ENCODE measurements at places on chromosomes 7 and 10. TPM values are rescaled to one million over a fixed set of nuclear protein-coding genes. Genes with fewer than 3 reads are reported as not detected.

The MDFIC gene
- 26.8 TPM for polyA plus RNA-seq

GRCh38 chr10:14039968-14040668 is 290.6 kb downstream of the FRMD4A start:
- DNase-seq: no peak

The CDC14C gene
- polyA plus RNA-seq: not detected

DNA sequence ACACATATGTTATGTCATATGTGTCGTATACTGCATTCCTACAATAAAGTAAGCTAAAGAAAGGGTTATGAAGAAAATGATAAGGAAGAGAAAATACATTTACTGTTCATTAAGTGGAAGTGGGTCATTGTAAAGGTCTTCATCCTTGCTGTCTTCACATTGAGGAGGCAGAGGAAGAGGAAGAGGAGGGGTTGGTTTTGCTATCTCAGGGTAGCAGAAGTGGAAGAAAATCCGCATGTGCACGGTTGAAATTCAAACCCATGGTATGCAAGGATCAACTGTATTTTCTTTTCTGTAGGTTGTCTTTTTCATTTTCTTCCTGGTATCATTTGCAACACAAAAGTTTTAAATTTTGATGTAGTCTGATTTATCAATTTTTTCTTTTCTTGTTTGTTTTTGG is 6.3 kb downstream of the PLEKHA8 start:
- DNase-seq: no peak

- DNase-seq: no peak
Measured at GRCh38 chr7:71710442-71710841, 578.5 kb downstream of the GALNT17 start.

- DNase-seq: no peak
Measured at GRCh38 chr7:118233799-118234198, 9.3 kb downstream of the ANKRD7 start.

The PLEKHA1 gene
- polyA plus RNA-seq: 142 TPM

DNA sequence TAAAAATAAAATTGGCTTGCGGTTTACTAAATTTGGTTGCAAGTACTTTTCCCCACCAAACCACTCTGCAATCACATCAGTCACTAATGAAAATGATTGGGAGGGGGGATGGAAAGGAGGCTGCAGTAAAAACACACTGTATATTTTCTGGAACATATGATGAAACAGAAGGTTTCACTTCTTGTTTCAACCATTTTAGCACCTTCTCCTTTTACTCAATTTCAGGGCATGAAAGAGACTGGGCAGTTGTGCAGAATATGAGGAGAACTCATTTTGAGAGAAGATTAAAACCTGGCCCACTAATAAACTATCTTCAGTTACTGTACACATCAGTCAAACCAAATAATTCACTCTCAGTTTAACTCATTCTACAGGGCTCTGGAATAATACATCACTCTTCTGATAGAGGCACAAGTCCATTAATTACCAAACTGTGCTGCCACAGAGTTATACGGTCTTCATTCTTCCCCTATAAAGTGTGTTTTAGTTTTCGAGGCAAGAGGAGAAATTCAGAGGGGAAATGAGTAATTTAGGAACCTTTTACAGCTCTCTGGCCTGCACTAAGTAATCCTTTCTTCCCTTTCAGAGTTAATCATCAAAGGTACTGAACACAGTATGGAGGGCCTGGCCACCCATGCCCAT is 25.5 kb downstream of the JAZF1 start:
- no peak for DNase-seq

DNA sequence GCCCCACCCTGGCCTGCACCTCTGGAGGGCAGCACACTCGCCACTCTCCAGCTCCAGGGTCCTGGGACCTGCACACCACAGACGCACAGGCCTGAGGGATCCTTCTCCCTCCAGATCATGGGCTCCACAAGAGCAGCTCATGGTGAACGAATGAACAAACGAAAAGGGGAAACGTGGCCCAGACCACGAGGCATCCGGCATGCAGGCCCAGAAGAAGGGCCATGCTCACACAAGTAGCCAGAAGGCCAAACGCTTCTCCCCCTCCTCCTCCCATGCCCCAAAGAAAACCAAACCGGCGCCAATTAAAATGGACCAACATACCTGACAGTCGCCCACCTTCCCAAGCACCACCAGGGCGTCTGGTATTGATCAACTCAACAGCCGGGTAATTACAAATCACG is 30.4 kb downstream of the MAD1L1 start:
- no peak for DNase-seq

GRCh38 chr10:14184841-14185315 is 145.8 kb downstream of the FRMD4A start:
- DNase-seq: peak; percentile 40

The LRRC4 gene
- polyA plus RNA-seq: 0.36 TPM

The GLI3 gene
- 0.63 TPM for polyA plus RNA-seq

The CD36 gene
- polyA plus RNA-seq: 11.4 TPM

GRCh38 chr10:95214369-95214768 is 20.3 kb downstream of the ACSM6 start:
- DNase-seq: no peak

- no peak for DNase-seq
Measured at GRCh38 chr7:156096771-156097538, 284.7 kb upstream of the SHH start.

DNA sequence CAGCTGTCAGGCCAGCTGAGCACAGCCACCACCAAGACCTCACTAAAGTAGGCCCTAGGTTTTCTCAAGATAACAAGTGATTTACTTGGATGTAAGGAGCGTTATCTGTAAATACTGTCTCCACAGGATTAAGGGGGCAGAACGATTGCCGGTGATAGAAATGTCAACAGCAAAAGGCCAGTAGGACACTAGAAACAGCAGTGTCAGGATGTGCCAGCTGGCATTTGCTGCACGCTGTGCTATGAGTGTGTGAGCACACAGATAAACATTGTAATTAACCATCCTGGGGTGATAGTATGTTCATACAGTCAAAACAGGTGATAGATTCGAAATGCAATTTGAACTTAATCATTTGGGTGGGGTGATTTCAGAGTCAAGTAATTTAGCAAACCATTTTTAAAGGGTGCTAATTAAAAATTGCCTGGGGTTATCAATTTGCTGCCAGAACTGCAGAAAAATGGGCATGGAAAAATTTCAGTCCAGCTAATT is 36.3 kb upstream of the NOBOX start:
- DNase-seq: no peak

DNA sequence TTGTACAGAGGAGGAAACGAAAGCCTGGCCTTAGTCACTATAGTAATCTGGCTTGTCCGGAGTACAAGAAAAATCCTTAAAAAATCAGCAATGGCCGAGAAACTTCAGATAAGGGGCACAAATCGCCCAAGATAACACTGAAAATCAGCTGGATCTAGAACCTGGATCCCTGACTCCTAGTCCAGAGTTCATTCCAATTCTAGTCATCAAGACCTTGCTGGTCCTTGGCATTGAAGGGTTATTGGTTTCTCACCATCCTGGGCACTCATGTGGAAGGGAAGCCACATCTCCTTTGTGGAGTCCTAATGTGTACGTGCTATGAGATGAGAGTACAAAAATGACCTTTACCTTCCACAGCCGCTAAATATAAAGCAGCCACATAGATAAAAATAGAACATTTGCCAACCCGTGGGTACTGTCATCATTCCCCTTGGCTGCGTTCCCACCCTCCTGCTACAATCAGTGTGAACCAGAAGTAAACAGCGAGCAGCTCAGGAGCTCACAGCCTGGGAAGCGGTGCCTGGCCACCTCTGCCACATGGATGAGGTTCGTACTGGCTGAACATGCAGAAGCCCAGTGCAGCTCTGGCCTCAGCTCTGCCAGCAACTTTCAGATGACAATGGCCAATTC is 116.0 kb upstream of the PDLIM1 start:
- no peak for DNase-seq

The GALNT17 gene
- polyA plus RNA-seq: not detected

- no peak for DNase-seq
Measured at GRCh38 chr10:12781976-12782375, 219.5 kb downstream of the CCDC3 start.

The OPN4 gene
- polyA plus RNA-seq: not detected

The NCF1 gene
- polyA plus RNA-seq: 2.3 TPM

GRCh38 chr7:35003679-35004303 is 33.5 kb downstream of the DPY19L1 start:
- DNase-seq: no peak

The CALHM2 gene
- 43.3 TPM for polyA plus RNA-seq

- no peak for DNase-seq
Measured at GRCh38 chr10:70461397-70462348, 16.9 kb upstream of the PALD1 start.

The DKK1 gene
- not detected for polyA plus RNA-seq

- DNase-seq: no peak
Measured at GRCh38 chr10:123149568-123150270, 1.8 kb downstream of the HMX2 start.

DNA sequence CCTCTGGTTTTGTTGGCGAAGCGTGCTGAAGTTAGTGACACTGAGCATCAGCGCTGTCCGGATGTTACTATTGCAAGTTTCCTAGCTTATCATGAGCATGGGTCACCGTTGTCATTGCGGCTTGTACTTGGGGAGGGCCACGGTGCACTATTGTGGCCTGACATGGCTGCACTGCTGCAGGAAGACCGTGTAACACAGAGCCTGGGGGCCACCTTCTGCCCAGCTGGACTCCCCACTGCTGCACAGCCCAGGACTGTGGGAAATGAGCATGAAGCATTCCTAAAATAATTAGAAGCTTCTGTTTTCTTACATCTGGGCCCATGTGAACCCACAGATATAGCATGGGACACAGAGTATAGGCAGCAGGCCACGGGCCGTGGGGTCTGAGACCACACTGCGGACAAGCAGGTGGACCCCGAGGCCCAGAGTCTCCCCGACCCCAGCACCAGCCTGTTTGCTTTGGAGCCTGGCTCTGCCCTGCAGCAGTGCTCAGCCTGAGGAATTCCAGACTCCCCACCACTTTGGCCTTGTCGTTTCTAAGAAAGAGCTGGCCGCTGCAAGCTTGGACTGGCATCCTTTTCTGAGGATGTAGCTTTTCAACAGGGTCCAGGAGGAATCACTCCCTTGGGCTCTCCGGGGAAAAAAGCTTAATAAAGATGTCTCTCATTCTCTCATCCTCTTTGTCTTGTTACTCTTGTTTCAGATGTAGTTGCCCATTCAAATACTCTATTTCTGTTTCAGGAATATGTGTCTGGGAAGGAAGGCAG is 179.2 kb downstream of the CCDC3 start:
- no peak for DNase-seq

- DNase-seq: no peak
Measured at GRCh38 chr10:52965509-52965908, 192.9 kb upstream of the MBL2 start.

DNA sequence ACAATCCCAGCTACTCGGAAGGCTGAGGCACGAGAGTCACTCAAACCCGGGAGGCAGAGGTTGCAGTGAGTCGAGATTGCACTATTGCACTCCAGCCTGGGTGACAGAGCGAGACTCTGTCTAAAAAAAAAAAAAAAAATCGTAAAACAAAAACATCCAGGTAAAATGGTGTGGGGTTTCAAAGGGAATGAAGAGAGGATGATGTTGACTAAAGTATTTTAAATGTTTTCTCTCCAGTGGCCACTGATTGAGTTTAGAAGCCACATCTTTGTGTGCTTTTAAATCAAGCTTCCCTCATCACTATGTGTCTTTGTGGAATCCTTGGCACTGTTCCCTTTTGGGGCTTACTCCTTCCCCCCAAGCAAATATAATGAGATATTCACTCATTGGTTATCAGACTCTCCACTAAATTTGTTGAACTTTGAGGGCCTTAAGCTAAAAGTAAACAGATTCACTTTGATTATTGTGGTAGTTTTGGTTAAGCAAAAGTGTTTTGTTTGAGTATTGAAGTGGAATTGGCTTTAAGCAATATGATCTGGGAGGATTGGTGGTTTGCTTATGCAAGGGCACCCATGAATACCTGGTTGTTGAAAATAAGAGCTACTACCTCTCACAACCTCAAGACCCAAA is 162.9 kb downstream of the CDK14 start:
- DNase-seq: no peak

The CDH23 gene
- 0.59 TPM for polyA plus RNA-seq

GRCh38 chr7:27677912-27678612 is 15.4 kb upstream of the HIBADH start:
- DNase-seq: no peak

The ADIRF gene
- polyA plus RNA-seq: not detected

- no peak for DNase-seq
Measured at GRCh38 chr10:124974131-124974530, 32.2 kb downstream of the ZRANB1 start.

GRCh38 chr7:129955993-129956543 is 3.3 kb upstream of the UBE2H start:
- DNase-seq: no peak

DNA sequence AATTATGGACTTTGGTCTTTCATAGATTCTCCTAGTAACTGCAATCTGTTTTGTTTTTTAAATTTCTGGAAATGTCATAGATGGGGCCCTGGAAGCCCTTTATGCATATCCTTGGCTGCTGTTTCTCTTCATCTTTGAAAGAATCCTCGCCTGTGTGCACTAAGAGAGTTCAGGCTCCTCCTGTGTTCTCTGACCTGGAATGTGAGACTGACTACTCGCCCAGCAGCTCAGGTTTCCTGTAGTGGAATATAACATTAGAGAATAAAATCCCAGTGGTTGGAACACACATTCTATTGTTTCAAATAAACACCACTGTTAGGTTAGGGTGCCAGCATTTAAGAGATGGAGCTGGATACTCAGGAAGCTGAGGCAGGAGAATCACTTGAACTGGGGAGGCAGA is 56.3 kb downstream of the WDFY4 start:
- DNase-seq: no peak

DNA sequence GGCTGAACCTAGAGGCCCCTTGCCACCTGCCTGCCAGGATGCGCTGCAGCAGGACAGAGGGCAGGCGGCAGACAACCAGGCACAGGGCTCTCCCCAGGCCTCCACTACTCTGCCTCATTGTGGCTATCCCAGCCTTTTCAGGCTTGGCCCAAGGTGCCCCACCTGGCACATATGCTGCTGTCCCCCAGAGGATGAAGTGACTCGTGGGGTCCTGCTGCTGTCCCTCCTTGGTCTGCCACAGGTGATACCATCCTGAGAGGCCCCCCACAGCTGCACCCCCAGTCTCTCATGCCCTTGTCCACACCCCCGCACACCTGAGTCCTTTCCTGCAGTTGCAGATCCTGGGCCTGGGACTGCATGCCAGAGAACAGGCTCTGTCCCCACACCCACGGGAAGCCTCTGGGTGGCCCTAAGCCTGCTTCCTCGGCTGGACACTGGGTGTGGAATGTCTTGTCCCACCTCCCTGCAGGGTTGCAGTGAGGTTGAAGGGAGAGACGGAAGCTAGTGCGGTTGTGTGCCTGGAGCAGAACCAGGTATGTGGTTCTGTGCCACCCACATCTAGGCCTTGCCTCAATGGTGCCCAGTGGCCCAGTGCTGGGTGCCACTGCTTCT is 55.3 kb downstream of the RASGEF1A start:
- no peak for DNase-seq

DNA sequence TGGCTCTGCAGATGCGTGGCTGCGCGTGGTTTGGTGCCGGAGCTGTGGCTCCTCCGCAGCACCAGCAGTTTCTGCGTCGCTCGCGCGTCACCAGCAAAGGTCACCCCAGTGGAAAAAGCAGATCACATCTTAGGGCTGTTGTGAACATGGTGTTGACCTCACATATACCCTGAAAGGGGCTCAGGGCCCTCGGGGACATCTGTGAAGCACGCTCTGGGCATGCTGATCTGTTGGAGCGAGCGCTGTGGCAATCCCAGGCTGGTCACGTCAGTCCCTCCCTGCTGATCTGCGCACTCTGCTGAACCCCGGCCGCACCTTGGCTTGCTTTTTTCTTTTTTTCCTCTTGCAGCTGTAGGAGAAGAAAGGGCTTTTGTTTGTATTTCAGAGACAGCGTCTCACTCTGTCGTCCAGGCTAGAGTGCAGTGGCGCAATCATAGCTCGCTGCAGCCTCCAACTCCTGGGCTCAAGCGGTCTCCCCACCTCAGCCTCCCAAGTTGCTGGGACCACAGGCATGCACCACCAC is 33.3 kb upstream of the AP5Z1 start:
- no peak for DNase-seq

- DNase-seq: no peak
Measured at GRCh38 chr7:66379542-66380160, 174.5 kb downstream of the TPST1 start.
